ENCODE measurements at places on chromosomes 3 and 15.

- DNase-seq: no peak
Observed at GRCh38 chr3:153087595-153088566, 74.1 kb upstream of the RAP2B start.

DNA sequence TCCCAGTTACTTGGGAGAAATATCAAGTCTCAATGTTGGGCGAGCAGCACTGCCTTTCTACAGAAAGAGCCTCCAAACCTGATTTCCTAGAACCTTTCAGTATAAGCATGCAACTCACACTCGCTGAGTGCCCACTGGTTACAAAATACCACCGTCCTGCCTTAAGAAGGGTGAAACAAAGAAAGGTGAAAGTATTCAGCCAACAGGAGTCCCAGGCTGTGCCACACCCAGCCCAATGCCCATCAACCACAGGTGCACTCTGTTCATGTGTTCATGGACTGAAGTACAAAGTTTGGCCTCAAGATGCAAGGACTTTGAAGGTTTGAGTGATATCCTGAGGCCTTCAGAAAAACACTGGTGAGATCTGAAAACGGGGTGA lies 34.0 kb downstream of the IL17RD start:
- DNase-seq: no peak

GRCh38 chr3:197458179-197458707 lies 97.5 kb downstream of the BDH1 start:
- no peak for DNase-seq

DNA sequence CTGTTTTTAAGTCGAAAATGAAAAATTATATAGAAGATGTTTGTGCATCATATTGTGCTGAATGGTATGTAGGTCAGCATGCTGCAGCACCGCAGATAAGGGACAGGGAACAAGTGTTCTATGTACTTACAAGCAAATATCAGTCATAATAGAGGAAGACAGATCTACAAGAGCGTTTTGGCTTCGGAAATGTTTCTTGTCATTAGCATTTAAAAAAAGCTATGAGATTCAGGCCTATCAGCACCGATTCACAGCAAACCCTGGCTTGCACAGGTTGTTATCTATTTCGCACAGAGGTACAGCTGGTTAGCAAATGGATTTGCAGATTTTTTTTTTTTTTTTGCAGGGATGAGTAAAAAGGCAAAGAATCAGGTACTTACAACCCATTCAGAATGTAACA lies 204.2 kb upstream of the TBC1D5 start:
- DNase-seq: no peak

- peak; percentile 41 for DNase-seq
Observed at GRCh38 chr3:99846477-99847160, 29.0 kb downstream of the CMSS1 start.

GRCh38 chr15:83837945-83838571 lies 184.1 kb downstream of the ADAMTSL3 start:
- no peak for DNase-seq

DNA sequence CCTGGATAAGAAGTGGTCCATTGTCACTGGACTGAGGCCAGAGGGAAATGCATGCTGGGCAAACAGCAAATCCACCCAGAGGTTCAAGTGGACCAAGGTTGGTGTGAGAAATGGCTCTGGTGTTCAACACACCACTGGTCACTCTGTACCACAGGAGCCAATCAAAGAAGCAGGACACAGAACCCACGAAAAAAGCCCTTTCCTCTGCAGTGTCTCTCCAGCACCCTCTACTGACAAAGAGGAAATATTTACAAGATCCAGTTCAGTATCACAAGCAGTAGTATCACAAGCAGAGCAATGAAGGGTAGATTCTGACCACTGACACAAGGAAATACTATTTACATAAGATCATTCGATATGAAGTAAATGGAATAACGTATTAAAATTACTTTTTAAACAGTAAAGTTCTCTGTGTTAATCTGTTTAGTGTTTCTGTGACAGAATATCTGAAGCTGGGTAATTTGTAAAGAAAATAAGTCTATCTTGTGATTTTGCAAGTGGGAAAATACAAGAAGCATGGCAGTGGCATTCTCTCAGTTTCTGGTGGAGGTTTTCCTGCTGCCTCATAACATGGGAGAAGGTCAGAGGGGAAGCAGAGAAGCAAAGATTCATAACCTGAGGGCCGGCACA lies 390.7 kb downstream of the EFHB start:
- DNase-seq: peak; percentile 36

Measured in suppressor macrophage treated with lipopolysaccharide for 4 hours (primary cell).